ENCODE measurements at places on chromosomes 16 and 17.
A peak's percentile ranks its signal among the peaks of the same experiment; 100 is the strongest.

DNA sequence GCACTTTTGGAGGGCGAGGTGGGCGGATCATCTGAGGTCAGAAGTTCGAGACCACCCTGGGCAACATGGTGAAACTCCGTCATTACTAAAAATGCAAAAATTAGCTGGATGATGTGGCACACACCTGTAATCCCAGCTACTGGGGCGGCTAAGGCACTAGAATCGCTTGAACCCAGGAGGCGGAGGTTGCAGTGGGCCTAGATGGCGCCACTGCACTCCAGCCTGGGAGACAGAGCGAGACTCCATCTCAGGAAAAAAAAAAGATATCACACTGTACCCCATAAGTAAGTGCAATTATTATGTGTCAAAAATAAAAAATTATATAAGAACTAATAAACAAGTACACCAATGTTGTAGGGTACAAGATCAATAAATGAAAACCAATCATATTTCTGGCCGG, 200.0 kb downstream of the CDRT15L2 start:
- no peak for DNase-seq

- no peak for DNase-seq
Measured at GRCh38 chr17:77867308-77867781, 91.2 kb upstream of the TNRC6C start.

- no peak for DNase-seq
Measured at GRCh38 chr17:78458736-78459335, 80.4 kb downstream of the PGS1 start.

DNA sequence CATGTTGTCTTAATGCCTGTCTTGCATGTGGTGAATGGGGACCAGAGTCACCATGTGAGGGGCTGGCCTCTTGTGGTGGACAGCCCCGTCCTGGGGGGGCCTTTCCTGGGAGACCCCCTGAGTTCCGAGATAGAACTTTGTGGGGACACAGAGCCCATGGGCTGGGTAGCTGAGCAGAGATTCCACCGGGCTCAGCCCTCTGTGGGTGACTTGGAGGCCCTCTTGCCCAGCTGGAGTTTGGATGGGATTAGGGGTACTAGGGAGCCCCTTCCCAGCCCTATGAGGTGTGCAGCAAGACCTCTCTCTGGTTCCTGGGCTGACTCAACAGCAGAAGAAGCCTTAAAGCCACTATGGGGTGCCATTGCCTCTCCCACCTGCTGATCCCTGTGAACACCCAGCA, 38.1 kb downstream of the MRC2 start:
- DNase-seq, result no peak

DNA sequence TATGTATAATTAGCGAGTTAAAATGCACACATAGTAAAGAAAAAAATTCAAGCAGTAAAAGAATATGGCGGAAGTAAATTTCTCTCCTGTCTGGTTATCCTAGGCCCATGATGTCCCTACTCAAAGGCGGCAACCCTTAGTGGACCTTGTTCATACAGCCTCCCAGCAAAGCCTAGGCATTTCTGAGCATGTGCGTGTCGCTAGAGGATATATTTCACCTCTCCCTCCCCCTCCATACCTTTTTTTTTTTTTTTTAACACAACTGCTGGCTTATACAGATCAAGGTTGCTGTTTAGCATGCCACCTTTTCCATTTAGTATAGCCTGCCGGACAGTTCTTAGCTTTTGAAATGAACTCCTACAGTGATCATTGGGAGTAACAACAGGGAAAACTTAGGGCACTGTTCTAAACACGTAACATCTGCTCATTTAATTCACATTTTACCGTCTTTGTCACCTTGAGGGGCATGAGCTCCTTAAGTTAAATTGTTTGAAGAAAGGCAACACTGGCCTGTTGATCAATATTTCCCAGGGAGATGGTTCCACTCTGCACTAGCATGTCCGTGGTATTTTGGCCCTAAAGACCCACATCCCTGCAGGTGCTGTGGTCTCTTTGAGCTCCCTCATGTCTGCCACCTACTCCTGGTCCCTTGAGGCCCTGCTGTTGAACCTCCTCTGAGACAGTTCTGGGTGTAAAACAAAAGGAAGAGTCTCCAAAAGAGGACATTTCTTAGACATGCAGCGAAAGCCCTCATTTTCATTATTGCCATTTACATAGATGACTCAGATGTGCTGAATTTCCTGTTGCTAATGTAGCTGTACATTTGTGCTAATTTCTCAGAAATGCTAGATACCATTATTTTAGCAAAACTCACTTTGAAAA, 4.1 kb upstream of the TNFRSF13B start:
- DNase-seq, result no peak

DNA sequence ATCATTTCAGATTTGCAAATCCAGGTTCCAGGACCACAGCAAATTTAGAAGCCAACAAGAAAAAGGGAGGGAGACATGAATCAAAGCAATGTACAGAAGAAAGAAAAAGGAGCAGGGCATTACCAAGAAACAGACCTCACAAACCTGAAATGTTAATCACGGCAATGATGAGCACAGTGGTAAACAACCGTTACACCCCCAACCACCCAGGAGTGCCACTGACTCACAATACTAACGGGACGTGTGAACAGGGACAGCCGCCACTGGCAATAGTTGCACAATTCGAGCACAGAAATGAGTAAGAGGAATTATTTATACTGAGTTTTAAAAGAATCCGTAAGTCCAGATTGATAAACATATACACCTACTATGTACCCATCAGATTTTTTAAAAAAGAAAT, 13.8 kb downstream of the USP22 start:
- no peak for DNase-seq

GRCh38 chr16:81608523-81609209, 164.1 kb downstream of the CMIP start:
- no peak for DNase-seq

DNA sequence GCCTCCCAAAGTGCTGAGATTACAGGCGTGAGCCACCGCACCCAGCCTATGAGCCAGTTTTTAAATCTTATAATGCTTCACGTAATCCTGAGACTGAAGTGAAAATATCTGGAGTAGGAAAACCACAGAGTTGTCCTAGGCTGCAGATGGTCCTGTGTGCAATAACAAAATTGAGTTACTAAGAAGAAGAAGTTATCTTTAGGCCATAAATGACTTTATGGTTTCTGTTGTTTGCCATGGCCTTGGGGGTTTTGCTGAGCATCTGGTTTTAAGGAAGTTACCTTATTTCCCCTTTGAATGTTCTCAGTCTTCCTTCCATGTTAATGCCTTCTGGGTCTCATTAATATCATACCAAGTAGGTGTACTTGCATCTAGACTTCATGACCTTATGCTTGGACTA, 16.5 kb downstream of the NMT1 start:
- DNase-seq, result no peak

DNA sequence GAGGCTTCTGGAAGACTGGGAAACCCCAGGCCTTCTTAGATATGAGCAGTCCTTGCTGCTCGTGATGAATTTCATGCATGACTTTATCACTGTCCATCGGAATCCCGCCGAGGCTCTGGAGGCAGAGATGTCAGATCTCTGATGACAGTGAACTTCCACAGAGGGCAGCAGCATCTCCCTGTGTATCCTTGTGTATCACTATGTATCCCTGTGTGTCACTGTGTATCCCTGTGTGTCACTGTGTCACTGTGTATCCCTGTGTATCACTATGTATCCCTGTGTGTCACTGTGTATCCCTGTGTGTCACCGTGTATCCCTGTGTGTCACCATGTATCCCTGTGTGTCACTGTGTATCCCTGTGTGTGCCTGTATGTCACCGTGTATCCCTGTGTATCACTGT, 160.2 kb upstream of the CHMP6 start:
- no peak for DNase-seq

- DNase-seq, result no peak
Measured at GRCh38 chr16:10107081-10107480, 75.1 kb downstream of the GRIN2A start.

GRCh38 chr17:69390795-69391501, 23.5 kb upstream of the MAP2K6 start:
- peak; percentile 25 for DNase-seq

DNA sequence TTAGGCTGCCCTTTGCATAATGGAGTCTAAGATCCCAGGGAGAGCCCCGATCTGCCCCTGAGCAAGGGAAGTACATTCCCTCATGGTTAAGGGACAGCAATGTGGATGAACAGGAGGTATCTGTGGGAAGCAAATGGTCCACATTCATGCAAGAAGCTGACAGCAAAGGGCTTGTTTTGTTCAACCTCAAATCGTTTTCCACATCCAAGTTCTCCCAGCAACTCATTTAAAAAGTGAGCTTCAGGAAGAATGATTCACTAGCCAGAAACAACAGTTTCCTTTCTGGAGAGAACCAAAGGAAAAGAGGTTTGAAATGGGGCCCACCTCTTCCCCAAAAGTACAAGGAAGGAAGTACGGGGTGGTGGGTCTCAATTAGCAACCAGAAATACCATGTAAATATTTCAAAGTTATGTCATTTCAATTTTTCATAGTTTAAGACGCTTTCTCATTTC, 9.4 kb downstream of the HSPB9 start:
- DNase-seq, result no peak

- no peak for DNase-seq
Measured at GRCh38 chr17:1860978-1861377, 31.2 kb downstream of the RPA1 start.

DNA sequence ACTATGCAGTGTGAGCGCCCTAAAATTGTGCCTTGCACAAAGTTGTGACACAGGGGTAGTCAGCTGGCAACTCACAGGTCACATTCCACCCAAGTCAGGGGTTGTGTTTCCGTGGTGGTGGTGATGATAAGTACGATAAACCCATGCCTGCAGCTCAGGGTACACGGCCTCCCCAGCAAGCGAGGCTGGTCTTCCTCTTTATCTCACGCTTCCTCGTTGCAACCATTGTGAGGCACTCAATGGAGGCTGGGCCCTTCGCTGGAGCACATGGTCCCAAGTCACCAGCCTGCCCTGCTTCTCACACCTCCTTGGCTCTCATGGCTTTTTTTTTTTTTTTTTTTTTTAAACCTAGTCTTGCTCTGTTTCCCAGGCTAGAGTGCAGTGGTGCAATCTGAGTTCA, 307.5 kb downstream of the CPPED1 start:
- DNase-seq, result no peak

GRCh38 chr17:65243838-65244625, 106.9 kb downstream of the RGS9 start:
- DNase-seq, result peak; percentile 28

- DNase-seq, result no peak
Measured at GRCh38 chr17:17506181-17506741, 10.1 kb upstream of the RASD1 start.

DNA sequence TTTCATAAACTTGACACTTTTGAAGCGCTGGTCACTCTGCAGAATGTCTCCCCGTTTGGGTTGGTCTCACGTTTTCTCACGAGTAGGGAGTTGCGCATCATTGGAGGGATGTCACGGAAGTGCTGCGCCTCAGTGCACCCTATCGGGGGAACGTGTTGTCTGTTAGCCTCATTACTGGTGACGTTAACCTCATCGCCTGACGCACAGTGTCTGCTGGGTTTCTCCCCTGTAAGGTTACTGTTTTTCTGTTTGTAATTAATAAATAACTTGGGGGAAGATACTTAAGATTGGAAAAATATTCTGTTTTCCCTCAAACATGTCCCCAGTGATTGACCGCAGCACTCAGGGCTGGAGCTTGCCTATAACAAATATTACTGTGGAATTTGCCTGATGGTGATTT, 26.7 kb downstream of the VAC14 start:
- DNase-seq, result no peak

DNA sequence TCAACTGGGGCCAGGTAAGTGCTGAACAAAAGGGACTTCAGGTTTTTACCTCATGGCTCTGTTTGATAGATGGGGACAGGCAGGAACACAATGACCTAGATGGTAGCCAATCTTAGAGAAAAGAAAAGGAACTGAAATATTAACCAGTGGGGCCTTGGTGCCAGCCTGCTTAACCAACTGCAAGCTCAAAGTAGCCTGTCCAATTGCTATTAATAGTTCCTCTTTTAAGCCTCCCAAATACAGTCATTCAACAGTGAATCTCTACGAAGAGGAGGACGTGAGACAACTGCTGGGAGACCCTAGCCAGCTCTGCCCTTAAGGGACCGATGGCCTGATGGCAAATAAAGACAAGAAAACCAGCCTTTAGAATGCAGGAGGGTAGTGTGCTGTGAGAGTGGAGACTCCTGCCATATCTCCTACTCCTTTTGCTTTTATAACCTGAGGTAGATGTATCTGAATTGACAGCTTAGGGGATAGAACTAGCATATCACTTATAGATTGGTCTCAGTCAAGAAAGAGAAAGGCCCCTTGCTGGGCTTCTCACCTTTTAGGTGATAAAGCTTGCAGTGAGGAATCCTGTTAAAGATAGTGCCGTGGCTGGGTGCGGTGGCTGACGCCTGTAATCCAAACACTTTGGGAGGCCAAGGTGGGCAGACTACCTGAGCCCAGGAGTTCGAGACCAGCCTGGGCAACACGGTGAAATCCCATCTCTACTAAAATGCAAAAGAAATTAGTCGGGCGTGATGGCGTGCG, 28.3 kb downstream of the ARSG start:
- DNase-seq, result no peak

Measured in NCI-H774 (cell line).